ENCODE measurements at places on chromosomes 1 and 21.

DNA sequence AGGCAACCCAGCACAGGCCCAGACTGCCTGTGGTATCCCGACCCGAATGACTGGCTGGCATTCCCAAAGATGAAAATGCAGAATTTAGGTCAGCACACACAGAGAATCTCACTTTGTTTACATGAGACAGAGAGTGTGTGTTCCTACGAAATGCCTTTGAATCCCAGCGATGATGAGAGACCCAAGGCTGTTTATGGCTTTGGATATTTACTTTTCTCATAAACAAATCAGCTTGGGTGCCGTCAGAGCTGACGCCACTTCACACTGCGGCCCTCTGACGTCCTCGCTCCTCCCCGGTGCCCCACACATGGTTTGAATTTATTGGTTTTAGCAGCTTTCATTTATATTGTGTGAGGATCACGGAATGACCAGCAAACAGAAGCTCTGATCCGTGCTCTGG lies 18.7 kb downstream of the TRABD2B start:
- DNase-seq: no peak

GRCh38 chr1:58966103-58966916 lies 182.5 kb upstream of the JUN start:
- DNase-seq: no peak

- DNase-seq: no peak
Measured at GRCh38 chr21:45872902-45873301, 108.7 kb upstream of the COL6A1 start.

DNA sequence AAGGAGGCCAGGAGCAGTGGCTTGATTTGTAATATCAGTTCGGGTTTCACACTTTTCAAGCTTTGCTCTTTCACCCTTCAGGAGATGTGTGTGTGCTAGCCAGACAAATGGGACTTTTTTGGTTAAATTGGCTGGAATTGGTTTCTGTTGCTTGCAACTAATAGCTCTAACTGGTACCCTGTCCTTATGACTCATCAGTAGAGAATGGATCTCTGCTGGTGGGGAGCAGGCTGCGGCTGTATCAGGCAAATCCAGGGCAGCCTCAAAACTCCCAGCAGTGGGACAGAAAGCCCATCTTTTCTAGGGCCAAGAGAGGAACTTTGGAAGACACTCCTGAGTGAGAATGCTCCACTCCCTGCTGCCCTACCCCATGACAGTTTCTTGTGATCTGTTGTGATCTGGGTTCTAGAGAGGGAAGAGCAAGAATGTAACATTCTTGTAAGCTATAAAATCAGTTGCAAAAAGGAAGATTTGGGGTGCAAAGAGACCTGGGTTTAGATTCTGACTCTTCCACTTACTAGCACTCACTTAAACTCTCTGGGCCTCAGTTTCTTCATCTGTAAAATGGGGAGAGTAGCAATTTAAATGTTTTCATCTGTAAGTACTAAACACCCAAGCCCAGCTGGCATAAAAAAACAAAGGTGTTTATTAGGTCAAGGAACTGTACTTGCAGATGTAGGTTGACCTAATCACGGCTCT lies 257.0 kb upstream of the TMEM51 start:
- no peak for DNase-seq

DNA sequence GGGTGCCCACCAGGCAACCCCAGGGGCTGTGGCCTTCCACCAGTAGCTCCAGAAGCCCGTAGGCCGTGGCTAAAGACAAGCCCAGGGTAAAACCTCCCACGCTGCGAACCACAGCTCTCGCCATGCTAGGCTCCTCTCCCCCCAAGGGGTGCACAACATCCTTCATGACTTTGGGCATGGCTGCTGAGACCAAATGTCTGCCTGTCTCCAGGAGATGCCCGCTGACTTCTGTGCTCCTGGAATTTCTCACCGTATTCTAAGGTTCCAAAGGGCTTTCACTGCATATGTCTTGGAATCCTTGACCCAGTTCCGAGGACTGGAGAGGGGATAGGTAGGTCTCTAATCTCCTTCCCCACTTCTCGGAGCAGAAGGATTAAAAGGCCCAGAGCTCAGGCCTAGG lies at the start of the genes DCST1 and DCST2:
Gene DCST1, plus strand, starts transcription at position 301 of the 400 bp plus-strand sequence. CDS start 213 bp downstream, outside the sequence.
Gene DCST2, minus strand, starts transcription at position 258 of the 400 bp plus-strand sequence. Its CDS starts 80 bp downstream, at position 178.
- no peak for DNase-seq

- no peak for DNase-seq
Measured at GRCh38 chr1:237670302-237670701, 220.4 kb downstream of the ZP4 start.

- no peak for DNase-seq
Measured at GRCh38 chr1:66294707-66295370, 239.1 kb upstream of the SGIP1 start.

- DNase-seq: no peak
Measured at GRCh38 chr1:1599935-1600860, at the start of gene FNDC10. TSS of gene FNDC10 (minus strand) at chr1:1600135. CDS start at chr1:1600015, 120 bp downstream.

DNA sequence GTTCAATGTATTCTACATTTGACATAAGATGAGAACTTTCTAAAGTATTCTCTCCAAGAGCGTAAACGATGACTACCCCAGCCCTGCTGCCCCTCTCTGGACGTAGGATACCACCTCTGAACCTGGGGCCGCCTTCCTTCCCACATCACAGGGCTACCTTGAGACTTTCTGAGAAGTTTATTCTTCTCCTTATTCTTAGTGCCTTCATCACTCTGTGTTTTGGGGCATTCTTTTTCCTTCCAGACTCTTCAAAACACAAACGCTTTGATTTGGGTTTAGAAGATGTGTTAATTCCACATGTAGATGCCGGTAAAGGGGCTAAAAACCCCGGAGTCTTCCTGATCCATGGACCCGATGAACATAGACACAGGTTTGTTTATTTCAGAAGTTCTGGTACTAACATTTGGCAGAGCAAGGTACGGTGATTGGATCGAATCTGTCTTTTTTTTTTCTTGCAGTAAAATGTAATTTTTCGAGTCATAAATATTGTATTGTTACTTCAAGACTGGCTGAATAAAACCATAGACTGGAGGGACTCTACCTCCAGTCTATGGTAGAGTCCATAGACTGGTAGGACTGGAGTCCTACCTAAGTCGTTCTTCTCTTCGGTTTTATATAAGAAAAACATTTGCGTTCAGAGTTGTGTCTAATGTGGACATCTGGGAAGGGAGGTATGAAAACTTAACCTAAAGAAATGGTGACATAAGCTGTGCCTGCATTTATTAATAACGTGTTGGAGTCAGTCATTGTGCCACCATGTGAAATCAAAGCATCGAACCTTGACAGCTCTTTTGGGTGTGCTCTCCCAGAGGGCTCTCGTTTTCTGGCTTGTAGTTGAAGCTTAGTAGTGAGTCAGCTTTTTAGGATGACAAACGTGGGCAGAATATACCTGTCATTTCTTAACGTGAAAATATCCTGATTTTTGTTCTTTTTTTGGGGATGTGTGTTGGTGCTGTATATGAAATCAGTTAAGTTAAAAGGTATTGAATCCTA lies 1.2 kb downstream of the MAN1A2 start:
- no peak for DNase-seq

DNA sequence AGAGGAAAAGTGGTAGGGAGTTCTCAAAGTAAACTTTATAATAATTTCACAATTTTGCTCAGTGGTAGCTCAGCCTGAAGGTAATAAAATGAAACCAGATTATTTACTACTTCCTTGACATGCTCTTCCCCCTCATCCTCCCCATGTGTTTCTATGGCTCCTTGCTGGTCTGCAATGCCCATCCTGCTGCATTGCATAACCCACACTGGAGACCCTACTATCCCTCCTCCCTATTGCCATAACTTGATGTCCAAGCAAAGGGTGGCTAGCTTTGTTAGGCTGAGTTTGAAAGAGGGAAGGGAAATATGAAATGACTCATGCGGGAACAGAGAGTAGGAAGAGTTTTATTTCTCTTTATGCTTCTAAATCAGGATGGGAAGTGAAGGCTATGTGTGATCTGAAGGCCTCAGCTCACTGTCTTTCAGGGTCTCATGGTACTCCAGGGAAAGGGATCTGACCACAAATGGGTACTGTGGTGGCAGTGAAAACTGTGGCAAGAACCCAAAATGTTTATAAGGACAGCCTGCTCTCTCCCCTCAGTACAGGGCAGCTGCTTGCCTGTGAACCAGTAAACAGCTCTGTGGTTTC lies 36.4 kb upstream of the HSD17B7 start:
- no peak for DNase-seq

- no peak for DNase-seq
Measured at GRCh38 chr1:112356765-112357164, 39.2 kb upstream of the CTTNBP2NL start.

DNA sequence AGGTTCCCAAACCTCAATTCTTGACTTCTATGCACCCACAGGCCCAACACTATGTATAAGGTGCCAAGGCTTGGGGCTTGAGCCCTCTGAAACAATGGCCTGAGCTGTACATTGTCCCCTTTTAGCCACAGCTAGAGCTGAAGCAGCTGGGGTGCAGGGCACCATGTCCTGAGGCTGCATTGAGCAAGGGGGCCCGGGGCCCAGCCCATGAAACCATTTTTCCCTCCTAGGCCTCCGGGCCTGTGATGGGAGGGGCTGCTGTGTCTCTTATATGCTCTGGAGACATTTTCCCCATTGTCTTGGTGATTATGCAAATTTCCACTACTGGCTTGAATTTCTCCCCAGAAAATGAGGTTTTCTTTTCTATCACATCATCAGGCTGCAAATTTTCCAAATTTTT lies 155.5 kb downstream of the FASLG start:
- DNase-seq: no peak

DNA sequence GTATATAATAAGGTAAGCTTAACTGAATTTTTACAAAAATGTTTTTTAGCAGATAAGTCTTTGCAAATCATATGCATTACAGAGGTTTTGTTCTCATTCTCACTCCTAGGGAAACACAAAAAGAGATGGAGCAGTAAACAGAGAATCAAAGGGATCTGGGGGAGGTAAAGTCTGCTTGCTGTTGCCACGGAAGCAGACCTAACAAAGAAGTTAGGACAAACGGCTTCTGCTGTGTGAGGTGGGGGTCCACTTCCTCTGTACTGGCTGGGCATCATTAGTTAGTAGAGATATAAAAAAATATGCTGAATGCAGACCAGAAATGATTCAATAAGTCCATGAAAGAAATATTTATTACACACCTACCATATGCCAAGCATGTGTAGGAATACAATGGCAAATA lies 34.2 kb downstream of the GJA5 start:
- no peak for DNase-seq

DNA sequence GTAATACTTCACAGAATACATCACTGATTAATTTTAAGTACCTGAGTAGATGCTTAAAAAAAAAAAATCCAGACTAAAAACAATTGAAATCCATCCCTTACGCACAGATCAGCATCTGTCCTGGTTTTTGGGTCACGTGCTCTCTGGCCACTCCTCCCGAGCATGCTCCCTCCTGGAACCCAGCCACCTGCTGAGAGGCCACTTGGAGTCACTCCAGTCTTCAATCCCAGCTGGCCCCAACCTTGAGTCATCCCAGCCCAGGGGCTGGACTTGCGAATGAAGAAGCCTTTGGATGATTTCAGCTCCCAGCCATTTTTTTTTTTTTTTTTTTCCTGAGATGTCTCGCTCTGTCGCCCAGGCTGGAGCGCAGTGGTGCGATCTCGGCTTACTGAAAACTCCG lies 8.9 kb downstream of the MAP1LC3C start:
- DNase-seq: no peak

- no peak for DNase-seq
Measured at GRCh38 chr1:219483530-219483929, 129.4 kb downstream of the ZC3H11B start.

DNA sequence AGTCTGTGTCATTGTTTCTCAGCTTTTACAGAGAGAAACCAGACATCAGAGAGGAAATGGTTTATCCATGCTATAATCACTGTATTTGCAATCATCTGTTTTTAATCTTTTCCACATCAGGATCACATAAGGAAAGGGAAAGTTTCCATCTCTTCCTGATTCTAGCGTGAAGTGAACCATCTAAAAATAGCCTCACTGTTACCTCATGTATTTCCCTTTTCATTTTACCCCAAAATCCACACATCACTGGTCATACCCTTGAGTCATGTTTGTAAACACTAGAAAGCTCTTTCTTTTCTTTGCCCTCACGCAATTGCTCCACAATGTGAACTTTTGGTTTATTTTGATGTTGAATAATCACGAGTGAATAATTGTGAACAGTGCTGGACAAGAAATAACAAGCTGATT lies 146.0 kb downstream of the PLA2G4A start:
- DNase-seq: no peak

DNA sequence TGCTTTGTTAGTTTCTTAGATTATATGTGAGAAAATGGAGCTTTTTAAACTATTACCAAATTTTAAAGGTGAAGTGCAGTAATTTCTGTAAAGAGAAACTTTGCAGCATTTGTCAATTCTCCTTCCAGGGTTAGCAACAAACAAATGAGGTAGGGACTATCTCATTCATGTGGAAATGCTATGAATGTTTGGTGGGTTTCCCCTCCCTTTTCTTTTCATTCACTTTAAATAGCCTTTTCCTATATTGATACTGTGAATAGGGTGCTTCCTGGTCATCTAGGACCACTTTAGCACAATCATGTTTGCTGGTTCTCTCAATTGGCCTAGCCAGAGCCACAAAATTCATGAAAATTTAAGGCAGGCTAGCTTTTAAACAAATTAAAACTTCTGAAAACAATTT lies 20.6 kb downstream of the ZBTB37 start:
- no peak for DNase-seq

GRCh38 chr21:30880914-30881313 lies 466 bp downstream of the KRTAP11-1 start:
- DNase-seq: no peak

DNA sequence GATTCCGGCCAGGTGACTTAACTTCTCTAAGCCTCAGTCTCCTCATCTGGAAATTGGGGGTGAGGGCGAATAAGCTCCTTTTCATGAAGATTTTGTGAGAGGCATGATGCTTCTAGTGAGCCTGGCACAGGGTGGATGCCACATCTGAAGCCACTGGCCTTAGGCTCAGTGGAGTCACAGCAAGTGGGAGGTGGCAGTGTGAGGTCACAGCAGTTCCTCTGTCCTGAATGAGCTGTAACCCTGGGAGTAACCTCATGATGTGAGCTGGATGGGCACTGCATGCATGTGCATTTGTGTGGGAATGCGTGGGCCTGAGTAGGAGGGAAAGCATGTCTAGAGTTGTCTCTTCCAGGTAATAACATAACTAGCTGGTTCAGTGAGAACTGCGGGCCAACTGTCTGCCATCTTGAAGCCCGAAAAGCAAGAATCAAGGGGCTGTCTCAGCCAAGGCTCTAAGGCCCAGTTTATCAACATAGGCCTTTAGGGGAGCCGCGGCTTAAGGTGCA lies 27.0 kb upstream of the HTR1D start:
- DNase-seq: no peak

Measured in T-helper 17 cell (primary cell).